Lower lobe of right lung (tissue), 2 donors: ENCODE measurements at places on chromosomes 6 and 20.

DNA sequence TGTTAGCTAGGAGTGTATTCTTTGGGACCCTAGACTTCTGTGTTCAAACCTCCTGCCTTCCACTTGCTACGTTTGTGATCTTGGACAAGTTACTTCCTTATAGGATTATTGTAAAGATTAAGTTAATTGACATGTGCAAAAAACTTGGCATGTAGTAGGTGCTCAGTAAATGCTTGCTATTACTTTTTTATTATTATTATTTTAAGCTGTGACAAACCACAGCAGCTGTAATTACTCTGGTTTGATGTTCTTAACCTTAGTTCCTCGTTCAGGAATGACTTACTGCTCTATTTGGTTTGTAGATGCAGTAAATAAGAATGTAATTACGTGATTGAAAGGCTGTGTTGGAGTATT lies 3.2 kb downstream of the ARFGEF2 start:
- no peak for DNase-seq

DNA sequence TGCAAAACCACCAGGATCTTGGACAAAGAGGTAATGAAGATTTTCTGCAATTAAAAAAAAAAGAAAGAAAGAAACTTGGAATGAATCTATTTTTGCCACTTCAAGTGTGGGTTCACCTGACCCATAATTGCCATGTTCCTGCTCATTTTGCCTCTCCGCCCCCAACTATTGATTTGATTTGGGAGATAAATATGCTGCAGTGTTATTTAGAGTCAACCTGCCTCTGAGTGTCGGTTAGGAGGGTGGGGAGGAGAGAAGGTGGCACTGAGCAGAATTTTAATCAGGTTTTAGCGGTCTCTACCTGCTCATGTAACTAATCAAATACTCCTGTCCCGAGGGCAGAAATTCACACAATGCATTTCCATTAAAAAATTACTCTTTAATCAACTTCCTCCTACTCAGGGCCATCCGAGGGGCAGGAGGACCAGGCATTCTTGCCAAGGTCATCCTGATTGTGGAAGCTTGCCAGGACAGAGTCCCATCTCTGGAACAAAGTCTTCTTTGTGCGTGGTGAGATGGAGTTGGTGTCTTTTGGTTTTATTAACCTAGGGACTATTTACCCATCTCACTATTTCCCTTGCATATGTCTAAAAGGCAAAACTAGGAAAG lies 300.1 kb downstream of the CDH26 start:
- no peak for DNase-seq

- DNase-seq: no peak
These were observed 109.7 kb upstream of the CCDC28A start for GRCh38 chr6:138663892-138664291.

DNA sequence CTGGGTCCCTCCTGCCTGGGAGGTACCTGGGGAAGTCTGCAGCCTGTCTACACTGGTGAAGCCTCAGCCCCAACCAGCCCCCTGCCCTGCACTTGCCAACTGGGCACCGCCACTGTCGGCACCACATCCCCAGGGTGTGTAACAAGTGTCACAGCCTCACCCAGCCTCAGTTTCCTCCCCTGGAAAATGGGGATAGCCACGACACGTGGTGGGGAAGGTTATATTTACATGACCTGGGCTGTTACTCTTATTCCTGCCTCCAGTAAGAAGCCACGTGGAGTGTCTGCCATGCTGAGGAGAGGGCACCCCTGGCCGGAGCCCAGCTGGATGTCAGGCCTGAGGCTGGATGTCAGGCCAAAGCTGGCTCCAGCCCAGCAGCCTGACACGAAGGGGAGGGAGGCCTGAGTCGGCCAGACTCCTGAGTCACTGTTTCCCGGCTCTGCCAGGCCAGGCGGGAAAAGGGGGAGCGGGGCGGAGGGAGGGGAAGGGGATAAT lies 44.9 kb downstream of the SNAI1 start:
- DNase-seq: no peak

DNA sequence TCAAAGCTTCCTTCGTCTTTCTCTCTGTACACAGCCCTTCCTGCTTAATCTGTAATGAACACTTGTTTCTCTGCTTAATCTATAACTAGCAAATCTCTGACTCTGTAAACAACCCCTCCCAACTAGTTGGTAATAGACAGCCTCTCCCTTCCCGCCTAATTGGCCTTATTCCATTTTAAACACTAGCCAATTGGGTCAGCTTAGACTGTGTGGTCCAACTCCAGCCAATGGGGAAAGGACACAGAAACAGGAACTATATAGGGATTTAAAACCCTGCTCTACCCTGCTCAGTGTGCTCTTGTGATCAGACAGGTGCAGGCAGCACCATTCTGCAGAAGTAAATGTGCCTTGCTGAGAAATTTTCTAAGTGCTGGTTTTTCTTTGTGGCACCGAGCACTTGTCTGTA lies 18.5 kb downstream of the CHD6 start:
- no peak for DNase-seq

DNA sequence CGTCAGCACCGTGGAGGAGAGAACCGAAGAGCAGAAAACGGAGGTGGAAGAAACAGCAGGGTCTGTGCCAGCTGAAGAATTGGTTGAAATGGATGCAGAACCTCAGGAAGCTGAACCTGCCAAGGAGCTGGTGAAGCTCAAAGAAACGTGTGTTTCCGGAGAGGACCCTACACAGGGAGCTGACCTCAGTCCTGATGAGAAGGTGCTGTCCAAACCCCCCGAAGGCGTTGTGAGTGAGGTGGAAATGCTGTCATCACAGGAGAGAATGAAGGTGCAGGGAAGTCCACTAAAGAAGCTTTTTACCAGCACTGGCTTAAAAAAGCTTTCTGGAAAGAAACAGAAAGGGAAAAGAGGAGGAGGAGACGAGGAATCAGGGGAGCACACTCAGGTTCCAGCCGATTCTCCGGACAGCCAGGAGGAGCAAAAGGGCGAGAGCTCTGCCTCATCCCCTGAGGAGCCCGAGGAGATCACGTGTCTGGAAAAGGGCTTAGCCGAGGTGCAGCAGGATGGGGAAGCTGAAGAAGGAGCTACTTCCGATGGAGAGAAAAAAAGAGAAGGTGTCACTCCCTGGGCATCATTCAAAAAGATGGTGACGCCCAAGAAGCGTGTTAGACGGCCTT lies 41.6 kb downstream of the ZBTB2 start:
- no peak for DNase-seq

DNA sequence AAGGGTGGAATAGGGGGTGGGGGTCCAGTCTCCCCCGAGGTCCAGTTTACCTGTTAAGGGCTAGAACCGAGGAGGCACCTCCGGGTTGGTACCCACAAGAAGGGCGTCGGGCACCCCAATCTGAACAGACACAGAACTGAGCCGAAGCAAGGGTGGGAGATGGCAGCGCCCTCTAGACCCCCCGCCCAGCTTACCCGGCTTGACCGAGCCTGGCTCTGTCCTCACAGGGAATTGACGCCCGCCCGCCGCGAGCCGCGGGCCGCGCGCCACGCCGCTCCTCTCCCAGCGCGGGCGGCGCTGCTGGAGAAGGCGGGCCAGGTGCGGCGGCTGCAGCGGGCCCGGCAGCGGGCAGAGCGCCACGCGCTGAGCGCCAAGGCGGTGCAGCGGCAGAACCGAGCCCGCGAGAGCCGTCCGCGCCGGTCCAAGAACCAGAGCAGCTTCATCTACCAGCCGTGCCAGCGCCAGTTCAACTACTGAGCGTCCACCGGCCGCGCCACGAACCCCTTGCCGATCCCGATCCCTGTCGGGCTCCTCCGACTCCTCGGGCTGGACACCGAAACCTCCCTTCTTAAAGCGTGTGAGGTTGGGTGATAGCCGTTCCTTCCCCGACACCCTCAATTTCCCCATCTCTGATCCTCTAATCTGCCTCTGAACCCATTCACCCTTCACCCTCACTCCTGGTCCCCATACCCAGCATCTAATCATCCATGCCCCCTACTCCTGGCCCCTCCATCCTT lies 5.9 kb downstream of the TP53INP2 start:
- DNase-seq: peak; percentile 86

DNA sequence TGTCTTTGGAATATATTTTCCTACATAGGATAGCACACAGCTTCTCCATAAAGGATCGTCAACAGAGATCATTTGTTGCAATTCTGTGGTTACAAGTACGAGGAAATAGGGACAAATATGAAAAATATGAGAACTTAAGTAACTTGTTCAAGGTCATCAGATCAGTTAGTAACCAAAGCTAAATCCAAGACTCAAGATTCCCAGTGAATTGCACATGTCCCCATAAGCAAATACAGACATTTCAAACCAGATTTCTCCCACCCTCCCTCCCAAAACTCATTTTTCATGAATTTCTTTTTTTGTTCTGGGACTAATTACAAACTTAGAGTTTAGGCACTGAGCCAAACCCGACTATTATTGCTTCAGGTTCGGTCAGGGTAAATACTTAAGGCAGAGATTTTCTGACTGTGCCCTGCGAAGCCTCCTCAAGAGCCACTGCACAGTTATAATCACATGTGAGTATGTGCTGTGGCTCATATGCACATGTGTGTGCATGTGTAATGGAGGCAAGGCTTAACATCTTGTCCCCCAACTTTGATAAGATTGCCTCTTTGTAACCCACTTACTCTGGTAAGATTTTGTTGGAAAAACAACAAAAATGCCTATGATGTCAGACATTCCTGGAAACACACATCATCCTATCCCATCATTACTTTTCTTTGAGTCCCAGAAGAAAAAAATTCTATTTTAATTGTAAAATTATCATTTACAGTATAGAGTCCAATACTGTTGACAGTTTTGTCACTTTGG lies 216.2 kb downstream of the CD83 start:
- DNase-seq: no peak

DNA sequence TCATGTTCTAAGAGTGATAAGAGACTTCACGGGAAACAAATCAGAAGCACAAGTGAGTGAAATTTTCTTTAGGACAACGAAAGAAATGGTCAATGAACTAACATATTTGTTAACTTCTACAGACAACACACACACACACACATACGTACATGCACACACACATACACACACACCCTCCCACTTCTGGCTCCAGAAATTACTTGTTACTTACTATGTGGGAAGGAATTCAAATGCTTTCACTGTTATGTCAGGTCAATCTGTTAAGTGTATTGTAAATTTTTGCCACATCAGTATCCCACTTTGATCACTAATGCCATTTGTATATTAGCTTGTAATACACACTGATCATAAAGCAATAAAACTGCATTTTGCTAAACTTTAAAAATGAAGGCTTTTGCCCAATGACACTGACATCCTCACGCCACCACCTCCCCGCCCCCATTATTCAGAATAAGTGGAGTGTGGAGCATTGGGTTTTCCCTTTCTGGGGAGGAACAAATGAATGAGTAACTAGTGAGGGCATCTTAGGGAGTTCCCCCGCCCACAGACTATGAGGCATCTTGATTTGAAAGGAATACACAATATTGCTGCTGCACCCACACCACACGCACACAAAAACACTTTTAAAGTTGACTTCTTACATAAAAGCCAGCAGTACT lies 76.2 kb downstream of the ATXN1 start:
- no peak for DNase-seq

DNA sequence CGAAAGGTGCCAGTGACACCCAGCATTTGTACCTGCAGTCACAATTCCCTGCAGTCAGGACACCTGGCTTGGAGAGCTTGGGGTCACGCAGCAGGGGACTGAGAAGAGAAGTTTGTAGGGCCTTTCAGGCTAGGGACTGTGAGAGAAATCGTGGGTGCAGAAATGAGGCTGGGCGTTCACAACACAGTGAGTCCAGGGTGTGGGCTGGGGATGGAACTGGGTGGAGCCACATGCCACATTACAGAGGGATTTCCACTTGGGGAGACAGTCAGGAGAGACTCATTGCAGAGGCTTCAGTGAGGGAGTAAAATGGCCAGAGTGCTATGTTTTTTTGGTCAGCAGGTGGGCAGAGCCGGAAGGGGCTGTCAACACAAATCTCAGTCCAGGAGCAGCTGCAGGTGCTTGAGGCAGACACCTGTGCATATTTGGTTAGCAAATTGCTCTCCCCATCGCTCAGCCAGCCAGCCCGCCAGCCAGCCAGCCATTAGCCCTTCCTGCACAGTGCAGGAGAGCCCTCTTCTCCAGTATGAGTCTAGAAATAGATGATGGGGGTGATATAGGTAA lies 7.4 kb downstream of the ITPR3 start:
- no peak for DNase-seq

DNA sequence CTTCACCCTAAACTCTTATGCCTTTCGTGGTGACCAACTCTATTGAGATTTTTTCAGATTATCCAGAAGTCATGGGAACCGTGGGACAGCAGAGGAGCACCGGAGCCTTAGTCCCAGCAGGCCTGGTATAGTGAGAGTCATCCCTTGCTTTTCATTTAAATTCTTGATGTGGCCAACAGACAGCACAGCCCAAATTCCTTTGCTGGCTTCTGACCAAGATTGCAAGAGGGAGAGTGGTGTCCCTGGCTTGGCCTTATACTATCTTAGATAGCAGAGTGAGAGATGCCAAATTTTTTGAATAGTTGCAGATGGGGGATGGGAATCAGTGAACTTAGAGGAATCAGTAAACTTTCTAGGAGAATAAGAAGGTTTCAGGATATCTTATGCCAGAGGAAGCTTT lies 7.8 kb downstream of the STX11 start:
- no peak for DNase-seq

- no peak for DNase-seq
These were observed 261.0 kb downstream of the UST start for GRCh38 chr6:149007846-149008245.

- DNase-seq: no peak
These were observed 24.7 kb upstream of the BLCAP start for GRCh38 chr20:37552415-37552814.

DNA sequence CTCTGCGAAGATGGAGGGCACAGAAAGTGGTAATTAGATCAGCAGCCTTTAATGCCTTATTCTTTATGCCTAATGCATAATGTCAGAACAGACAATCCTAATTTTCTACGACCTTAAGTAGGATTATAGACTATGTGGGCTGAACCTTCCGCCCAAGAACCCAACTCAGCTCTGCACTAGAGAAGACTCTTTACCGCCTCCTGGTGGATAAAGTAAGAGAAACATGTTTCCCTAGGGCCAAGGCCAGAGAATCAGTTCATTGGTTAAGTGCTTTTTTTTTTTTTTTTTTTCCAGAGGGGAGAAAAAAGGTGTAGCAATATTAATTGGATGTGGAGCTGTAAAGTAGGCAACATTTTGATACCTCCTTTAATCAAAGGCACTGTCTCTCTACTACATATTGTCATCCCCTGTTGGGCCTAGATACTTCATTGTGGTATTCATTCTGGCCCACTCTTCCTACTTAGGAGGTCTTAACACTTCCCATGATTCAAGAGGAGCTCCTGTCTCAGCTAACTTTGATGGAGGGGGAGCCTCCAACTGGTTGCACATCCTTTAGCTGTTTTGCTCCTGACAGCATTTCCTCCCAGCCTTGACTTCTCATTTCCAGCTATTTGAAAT lies 124.9 kb upstream of the NRN1 start:
- no peak for DNase-seq

- DNase-seq: no peak
These were observed 197.7 kb upstream of the PREP start for GRCh38 chr6:105600336-105601260.

DNA sequence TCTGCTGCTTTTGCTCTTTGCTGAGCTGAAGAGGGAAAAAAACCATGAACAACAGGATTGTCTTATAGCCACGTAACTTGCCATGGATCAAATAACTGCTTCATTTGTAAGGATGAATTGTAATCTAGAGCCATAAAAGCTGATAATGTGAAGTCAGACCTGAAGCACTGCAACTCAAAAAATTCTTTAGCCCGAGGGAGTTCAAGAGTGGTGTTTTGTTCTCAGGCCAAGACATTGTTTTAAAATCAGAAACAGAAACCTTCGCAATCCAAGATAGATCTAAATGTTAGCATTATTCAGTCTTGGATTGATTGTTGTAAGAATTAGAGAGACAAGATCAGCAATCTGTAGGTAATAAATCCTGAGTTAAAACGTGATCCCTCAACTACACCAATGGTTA lies at the start of gene TRAPPC3L:
Gene TRAPPC3L, minus strand, starts transcription at position 34 of the 400 bp plus-strand sequence. CDS start 170 bp downstream, outside the sequence.
- DNase-seq: no peak
